Endodermal cell (in vitro differentiated cells): ENCODE measurements at places on chromosomes 13 and 19. TPM values are rescaled to one million over a fixed set of nuclear protein-coding genes. Genes with fewer than 3 reads are reported as not detected.

PDE4C gene
- total RNA-seq: 1.1 and 1.3 TPM in 2 replicates

CRB3 gene
- total RNA-seq: 46.3 to 70.8 TPM (median 46.4 TPM) in 3 replicates

CNFN gene
- 5.4 and 6.6 TPM in 2 replicates for total RNA-seq

MAST3 gene
- 11.3 and 13.0 TPM in 2 replicates for total RNA-seq

DNMT1 gene
- 90.9 to 189 TPM (median 171 TPM) in 3 replicates for total RNA-seq

RFX1 gene
- 17.0 to 17.8 TPM (median 17.1 TPM) in 3 replicates for total RNA-seq

RASAL3 gene
- not detected in 2 replicates for total RNA-seq

FOXO1 gene
- total RNA-seq: 19.6 to 20.5 TPM (median 20.1 TPM) in 3 replicates

SCGB2B2 gene
- total RNA-seq: 0.11 and 0.75 TPM in 2 replicates

EPSTI1 gene
- total RNA-seq: 101 to 147 TPM (median 101 TPM) in 3 replicates

CLDND2 gene
- total RNA-seq: 1.1 and 1.3 TPM in 2 replicates

ZNF865 gene
- total RNA-seq: 13.6 and 14.5 TPM in 2 replicates

IL27RA gene
- 8.3 to 10.7 TPM (median 10.3 TPM) in 3 replicates for total RNA-seq

PSG5 gene
- total RNA-seq: not detected in 3 replicates

PSG2 gene
- not detected in 3 replicates for total RNA-seq

ZNF416 gene
- total RNA-seq: 7.0 and 8.0 TPM in 2 replicates

ZIK1 gene
- 13.5 and 15.8 TPM in 2 replicates for total RNA-seq

CYP4F8 gene
- total RNA-seq: not detected in 2 replicates

ZNF888 gene
- total RNA-seq: 13.4 and 13.7 TPM in 2 replicates

PCP2 gene
- total RNA-seq: 0.55 TPM in 1 of 2 replicates, not detected in the other

ZNF709 gene
- 4.2 and 5.3 TPM in 2 replicates for total RNA-seq

SPACA7 gene
- not detected in 3 replicates for total RNA-seq
